ENCODE measurements at places on chromosomes 7 and 10.

GRCh38 chr10:99296605-99297004 is 32.6 kb upstream of the CNNM1 start:
- DNase-seq: no peak

- DNase-seq: no peak
These were observed 83.0 kb downstream of the SGMS1 start for GRCh38 chr10:50540826-50541122.

DNA sequence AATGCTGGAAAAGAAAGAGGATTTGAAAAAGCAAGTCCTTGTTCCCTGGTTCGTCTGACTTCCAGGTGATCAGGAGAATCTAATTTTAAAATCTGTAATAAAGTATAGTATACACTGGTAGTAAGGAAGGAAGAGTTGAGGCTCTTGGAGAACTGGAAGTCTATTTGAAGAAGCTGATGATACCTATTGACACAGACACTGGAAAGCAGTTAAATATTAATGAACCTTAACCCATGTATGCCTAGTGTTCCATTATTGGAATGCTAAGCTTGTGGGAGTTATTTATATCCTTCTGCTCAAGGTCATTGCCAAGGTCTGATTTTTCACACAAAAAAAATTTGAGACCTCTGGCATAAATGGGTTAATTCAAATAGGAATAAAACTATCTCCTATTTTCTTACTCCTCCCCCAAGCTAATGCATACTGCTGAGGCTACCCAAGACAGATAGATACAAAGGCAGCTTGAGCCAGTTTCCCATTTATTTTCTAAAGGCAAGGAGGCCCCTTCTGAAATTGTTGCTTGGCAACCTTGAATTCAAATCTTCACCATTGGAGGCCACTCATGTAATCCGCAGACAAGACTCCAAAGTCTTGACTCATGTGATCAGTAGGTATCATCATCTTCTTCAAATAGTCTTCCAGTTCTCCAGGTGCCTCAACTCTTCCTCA is 110.2 kb downstream of the FZD1 start:
- no peak for DNase-seq

DNA sequence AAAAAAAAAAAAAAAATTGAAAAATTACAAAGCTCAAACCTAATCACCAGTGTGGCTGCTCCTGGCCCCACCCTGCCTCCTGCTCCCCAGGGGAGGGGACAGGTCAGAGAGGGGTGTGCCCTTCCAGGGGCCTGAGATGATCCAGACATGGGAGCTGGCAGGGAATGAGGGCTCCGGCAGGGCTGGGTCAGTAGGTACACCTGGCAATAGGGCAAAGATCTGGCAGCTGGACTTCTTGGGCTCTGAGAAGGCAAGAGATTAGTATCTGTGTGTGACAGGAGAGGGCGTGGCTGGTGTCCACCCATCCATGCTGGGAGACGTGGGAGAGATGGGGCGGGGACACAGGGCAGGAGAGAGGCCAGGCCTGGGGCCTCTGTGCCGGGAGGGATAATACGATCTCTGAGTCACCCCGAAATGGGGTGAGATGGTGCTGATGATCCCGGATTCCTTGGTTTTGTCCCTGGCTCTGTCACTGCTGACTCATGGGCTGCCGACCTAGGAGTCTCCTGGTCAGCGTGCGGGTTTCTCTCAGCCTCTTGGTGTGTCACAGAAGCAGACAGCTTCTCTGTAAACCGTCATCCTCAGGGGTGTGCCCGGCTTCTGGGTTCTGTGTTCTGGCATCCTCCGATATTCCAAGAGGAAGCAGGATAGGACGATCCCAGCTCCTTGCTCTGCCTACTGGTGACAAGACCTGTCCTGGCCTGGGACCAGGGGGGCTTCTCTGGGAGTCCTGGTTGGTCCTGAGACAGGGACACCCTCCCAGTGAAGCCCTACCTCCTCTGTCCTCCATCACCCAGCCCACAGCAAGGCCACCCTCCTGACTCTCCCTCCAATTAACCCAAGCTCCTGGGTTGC is 8.2 kb upstream of the CLDN4 start:
- no peak for DNase-seq

DNA sequence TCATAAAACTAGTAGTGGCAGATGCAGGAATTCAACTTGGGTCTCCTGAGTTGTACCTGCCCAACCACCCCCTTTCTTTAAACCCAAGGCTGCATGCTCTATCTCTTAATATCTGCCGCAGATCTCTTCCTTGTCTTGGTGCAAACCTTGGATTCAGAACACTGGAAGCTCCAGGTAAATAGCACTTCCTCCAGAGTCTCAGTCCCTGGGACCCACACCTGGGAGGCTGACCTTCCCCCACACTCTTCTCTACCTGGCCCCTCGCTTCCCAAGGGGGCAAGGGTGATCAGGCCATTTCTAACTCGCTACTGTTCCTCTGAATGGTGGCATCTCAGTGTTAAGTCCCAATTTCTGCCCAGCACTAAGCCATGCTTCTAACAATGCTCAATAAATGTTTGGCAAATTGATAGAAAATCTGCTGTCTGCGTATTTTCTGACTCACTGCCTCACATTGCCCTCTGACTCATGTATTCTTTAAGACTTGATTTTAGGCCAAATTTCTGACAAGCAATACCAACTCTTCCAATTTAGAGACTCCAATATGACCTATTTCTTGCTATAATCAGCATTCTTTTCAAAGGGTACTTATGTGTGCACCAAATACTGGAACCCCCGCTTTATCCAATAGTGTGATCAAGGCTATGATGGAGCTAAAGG is 68.0 kb upstream of the PPP1R3C start:
- no peak for DNase-seq
